ENCODE measurements at places on chromosomes 5 and 9. TPM values are rescaled to one million over a fixed set of nuclear protein-coding genes. Genes with fewer than 3 reads are reported as not detected.

The PDZD2 gene
- total RNA-seq, result 13.5 TPM

The FGFR4 gene
- total RNA-seq, result 0.54 TPM

The DMRT3 gene
- total RNA-seq, result under 0.01 TPM

DNA sequence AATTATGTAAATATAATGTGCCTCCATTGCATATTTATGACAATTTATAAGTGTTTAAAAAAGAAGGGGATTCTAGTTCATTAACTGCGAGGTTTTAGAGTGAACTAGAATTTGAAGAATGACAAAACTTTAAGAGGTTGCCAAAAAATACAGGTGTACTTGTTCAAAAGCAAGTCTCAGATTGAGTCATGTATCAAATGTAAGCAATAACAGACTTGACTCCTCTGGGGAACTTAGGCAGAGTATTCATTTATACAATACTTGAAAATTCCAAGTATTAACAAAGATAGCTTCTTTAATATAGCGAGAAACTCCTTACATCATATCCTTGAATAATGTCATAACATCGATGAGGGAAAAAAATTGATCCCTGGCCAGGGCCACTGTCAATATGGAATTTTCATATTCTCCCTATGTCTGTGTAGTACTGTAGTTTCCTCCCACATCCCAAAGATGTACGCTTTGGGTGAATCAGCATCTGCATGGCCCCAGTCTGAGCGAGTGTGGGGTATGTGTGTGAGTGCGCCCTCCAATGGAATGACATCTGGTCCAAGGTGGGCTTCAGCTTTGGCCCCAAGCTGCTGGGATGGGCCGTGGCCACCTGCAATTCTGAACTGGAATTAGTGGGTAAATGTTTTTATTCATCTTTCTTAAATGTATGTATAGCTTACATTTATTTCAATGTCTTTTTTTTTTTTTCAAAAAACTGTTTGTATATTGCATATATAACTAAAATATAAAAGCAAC is 70.1 kb downstream of the RIC1 start:
- DNase-seq, result no peak

GRCh38 chr9:12469084-12469483 is 224.1 kb upstream of the TYRP1 start:
- no peak for DNase-seq

The SNCAIP gene
- total RNA-seq, result 0.54 TPM

DNA sequence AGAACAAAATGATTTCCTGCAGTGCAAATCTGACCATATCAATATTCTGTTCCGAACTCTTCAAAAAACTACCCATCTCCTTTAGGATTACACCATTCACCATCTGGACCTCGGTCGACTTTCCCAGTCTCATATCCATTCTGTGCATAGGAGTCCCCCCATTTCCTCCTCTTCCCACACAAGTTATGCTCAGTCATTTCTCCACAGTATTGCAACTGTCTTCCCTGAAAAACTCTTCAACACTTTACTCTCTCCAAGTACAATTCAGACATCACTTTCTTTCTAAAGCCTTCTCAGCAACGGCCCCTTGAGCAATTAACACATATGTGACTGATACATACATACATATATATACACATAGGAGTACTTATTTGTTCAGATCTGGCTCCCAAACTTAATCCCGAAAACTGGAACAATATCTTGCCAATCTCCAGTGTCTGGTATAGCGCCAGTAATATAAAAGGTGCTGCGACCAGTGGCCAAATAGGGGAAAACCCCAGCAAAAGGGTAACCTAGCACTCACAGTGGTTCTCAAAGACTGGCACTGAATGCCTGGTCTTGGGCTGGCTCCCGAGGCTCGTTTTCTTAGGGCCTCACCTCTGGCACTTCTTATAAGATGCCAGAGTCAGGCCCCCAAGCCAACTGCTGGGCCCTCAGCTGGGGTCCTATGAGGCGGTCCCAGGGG is 629 bp downstream of the ZBTB26 start:
- no peak for DNase-seq

GRCh38 chr5:101288633-101289032 is 385.6 kb upstream of the ST8SIA4 start:
- no peak for DNase-seq

The NUTM2G gene
- total RNA-seq, result not detected

The SOX30 gene
- under 0.01 TPM for total RNA-seq

The RORB gene
- under 0.01 TPM for total RNA-seq

The PCDHB10 gene
- total RNA-seq, result under 0.01 TPM

- DNase-seq, result no peak
These were observed 14.4 kb upstream of the S1PR3 start for GRCh38 chr9:88976890-88977257.

The IL3 gene
- total RNA-seq, result not detected

DNA sequence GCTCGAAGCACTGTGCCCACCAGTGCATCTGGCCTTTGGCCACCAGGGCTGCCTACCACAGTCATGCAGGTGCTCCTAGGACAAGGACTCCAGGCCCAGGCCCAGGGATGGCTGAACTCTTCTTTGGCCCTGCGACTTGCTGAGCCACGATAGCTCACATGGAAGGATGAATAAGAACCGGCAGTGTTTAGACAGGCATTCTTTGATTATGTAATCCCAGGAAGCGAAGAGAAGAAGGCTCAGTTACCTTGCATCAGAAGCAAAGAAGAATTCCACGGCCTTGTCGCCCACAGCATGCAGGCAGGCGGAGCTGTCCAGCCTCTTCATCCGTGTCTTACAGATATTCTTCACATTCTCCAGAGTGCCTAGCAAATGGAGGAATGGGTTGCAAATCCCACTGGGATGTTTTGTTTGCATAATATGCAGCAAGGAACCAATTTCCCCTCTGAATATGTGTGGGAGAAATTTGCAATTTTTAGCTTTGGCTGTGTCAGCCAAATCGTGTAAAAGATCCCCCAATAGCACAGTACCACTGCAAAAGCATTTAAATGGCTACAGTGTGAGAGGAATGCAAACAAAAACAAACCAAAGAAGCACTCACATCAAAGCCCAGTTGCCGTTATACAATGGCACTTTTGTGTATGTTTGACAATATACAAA is 29.1 kb downstream of the GFPT2 start:
- no peak for DNase-seq

GRCh38 chr5:6431214-6432195 is 17.2 kb upstream of the UBE2QL1 start:
- no peak for DNase-seq

DNA sequence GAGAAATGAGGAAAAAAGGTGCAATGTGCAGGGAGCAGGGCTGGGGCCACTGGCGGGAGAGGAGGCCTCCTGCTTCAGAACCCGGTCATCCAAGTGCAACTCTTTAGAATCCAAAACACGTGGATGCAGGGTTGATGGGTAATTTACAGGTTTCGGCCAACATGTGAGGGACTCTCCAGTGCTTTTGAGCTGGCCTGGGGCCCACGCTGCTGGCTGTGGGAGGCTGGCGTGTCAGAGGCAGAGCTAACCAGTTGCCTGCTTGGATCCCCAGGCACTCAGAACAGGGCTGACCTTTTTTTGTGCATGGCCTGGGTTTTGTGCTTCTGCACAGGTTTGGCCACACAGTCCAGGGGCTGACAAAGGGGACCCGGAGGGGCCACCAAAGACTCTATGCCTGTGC is 61.6 kb downstream of the GADD45G start:
- DNase-seq, result no peak

- no peak for DNase-seq
These were observed 232.2 kb upstream of the SEMA6A start for GRCh38 chr5:116806836-116807235.

- no peak for DNase-seq
These were observed 219.4 kb downstream of the NFIB start for GRCh38 chr9:14094491-14094890.

DNA sequence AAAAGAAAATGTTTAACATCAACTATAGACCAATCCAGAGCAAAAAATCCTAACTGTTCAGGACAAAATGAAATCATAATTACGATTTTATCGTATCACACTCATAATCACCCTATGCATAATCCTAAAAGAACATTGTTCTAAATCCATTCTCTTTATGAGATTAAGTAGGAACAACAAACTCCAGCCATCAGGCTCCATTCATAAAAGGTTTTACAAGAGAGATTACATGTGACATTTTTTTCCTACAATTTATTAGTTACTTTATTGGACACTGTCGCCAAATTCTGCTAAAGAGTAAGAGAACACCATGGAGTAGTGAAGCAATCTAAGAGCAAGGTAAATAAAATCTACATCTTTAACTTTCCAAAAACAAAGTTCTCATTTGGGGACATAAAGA is 198.0 kb downstream of the BNC2 start:
- DNase-seq, result no peak

GRCh38 chr9:13447843-13448422 is 168.4 kb upstream of the MPDZ start:
- DNase-seq, result no peak

DNA sequence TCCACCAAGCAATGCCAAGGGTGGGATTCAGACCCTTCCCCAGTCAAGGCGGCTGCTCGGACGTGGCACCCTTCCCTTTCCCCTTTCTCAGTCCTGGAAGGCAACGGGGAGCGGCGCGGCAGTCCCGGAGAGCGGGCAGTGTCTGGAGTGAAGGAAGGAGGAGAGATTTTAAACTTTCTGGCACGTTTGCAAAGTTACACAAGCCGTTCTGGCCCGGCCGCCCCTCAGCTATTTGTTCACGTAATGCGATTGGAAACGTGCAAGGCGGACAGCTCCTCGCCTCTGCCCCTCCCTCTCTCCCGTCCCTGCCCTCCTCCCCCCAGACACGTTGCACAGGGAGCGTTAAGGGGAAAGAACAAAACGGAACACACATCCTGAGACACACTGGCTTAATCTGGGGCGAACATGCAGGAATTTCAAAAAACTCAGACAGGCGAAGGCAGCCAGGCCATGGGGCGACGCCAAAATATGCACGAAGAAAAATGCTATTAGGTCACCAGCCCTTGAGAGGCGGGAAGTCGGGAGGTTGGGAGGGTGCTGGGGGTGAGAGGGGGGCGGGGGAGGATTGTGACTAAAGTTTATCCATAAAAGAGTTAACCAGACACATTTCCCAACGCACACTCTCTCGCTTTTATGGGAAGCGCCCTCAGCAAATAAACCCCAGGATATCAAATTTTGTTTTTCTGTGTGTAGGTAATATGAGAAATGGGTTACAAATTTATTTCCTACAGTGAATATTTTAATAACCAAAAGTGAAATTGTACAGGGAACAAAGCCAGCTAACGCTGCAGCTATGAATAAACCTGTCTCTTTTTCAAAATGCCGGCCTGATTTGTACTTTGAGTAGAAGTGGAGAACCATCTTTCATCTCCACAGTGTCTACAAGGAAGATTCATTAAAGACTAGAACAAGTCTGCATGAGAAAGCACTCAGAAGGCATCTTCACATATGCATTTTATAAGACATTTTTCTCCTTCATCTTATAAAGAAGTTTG is at the start of gene LOX:
Gene LOX, minus strand, starts transcription at position 144 of the 995 bp plus-strand sequence. CDS start 274 bp downstream, outside the sequence.
- peak; percentile 35 for DNase-seq

GRCh38 chr5:103679873-103680272 is 117.3 kb upstream of the NUDT12 start:
- DNase-seq, result no peak

DNA sequence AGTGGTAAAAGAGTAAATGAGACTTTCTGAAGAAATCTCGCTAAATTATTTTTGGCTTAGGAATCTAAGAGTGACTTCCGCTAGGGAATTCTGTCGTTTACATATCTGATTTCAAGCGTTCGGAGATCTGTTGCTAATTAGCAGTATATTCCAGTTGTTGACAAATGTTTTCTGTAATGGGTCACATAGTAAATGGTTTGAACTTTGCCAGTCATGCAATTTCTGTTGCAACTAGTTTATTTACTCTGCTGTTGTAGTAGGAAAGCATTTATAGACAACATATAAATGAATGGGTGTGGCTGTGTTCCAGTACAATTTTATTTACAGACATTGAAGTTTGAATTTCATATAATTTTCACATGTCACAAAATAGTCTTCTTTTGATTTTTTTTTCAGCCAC is 57.4 kb upstream of the JAK2 start:
- no peak for DNase-seq

DNA sequence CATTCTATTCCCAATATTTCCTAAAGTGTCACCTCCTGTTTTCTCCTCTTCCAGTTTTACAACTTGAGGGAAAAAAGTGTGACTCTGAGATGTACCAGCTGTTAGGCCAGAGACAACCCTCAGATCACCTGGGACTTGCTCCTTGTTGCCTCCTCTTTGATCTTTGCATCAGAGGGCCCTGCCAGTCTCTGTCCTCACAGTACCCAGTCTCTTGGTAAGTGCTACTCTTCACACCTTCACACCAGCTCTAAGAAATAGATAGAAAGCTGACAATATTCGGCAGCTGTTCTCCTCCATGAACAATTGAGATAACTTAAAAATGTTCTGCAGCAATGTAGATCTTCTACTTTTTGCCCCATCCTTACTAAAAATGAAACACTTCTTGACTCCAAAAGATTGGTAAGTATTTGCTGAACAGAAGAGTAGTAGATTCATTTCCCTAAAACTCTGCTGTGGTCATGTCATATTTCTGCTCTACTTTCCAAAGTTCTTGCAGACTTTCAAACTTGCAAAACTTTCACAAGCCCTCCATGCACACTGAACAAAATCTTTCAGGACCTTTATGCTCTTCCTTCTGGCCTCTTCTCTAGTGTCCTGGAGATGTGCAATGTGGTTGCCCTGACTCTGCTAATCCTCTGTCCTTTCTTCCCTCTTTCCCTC is 188.6 kb downstream of the SNX18 start:
- no peak for DNase-seq

DNA sequence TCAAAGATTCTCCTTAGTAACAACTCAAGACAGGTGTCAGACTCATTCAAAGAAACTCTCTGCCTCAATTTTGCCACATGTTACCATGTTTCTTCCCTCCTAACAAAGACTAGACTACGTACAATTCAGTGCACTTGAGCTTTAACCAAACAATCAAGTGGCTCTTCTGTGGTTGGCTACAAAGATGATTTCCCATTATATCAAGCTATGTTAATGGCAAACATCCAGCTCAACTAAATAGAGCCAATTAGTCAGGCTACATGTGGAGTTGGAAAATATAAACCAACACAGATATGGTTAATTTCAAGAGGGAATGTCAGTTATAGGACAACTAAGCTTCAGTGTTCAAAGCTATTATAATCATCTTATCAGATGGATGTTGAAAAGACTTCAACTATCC is 29.2 kb upstream of the ADRA1B start:
- DNase-seq, result no peak

The ADRB2 gene
- 3.0 TPM for total RNA-seq

GRCh38 chr5:147321569-147321968 is 86.7 kb downstream of the STK32A start:
- DNase-seq, result no peak

DNA sequence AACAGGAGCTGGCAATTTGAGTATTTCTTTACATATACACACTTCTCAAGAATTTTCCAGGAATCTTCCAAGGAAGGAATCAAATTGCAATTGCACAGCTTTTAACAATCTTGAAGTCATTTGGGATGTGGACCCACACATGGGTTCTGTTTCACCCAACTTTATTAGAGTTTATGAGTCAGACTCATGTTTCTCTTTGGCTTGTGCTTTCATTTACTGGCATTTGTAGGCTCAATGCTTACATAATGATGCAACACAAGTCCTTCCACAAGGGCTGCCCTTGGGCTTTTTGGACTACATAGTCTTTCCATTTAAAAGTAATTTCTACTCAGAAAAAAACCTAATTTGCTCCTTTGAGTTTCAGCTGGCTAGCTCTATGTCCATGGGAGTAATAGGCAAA is 4.6 kb upstream of the CDC37L1 start:
- no peak for DNase-seq

GRCh38 chr9:70407081-70407503 is 7.4 kb downstream of the KLF9 start:
- no peak for DNase-seq

Data from hematopoietic multipotent progenitor cell (in vitro differentiated cells).